Activated T-helper 2 cell treated with anti-CD3 and anti-CD28 coated beads, Interferon-gamma antibody, Interleukin-2, Interleukin-4, amounts not matched to agents 10 μg/mL and 5 μg/mL and 100 μg/mL, durations not matched to agents 14 hours and 24 hours and 36 hours (primary cell): ENCODE measurements at places on chromosomes 5 and 9.

DNA sequence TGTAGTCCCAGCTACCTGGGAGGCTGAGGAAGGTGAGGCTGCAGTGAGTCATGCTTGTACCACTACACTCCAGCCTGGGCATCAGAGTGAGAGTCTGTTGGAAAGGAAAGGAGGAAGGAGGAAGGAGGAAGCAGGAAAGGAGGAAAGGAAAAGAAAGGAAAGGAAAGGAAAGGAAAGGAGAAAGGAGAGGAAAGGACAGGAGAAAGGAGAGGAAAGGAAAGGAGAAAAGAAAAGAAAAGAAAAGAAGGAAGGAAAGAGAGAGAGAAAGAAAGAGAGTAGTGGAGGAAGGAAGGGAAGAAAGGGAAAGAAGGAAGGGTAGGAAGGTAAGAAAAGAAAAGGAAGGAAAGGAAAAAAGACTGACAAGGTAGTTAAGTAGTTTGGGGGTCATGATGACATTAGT, 162.6 kb upstream of the SLC12A2 start:
- no peak for DNase-seq

DNA sequence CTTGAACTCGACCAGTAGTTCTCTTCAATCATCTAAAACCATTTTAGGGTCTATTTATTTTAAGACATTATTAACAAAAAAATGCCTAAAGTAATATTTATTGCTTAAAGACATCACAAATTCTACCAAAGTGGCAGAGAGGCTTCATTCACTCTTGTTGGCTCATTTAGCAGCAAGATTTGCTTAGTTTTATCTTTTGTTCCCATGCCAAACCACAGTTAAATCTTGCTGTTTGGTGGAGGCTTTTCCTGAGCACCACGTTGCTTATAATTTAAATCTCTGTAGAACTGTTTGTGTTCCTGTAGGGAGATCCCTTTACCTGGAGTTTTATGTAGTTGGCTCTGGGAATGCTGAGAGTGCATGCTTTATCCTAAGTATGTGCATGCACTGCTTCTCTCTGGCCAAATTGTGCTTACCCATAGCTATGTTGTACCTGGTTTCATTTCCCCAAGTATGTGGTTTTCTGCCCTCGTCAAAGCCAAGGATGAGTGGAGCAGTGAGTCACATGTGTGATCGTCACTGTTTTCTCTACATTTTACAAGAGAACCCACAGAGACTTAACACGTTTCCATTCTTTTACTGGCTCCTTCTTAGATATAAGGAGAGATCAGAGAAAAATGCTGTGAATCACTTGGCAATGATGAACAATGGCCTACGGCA, 42.1 kb upstream of the MAST4 start:
- DNase-seq: peak; percentile 10

GRCh38 chr5:164345173-164345849, 839.9 kb downstream of the MAT2B start:
- no peak for DNase-seq

- DNase-seq: no peak
Measured at GRCh38 chr9:134765785-134766184, 114.8 kb upstream of the FCN2 start.

GRCh38 chr5:61931236-61931635, 374.8 kb upstream of the KIF2A start:
- no peak for DNase-seq

- no peak for DNase-seq
Measured at GRCh38 chr5:12183003-12183402, 278.8 kb upstream of the CTNND2 start.

DNA sequence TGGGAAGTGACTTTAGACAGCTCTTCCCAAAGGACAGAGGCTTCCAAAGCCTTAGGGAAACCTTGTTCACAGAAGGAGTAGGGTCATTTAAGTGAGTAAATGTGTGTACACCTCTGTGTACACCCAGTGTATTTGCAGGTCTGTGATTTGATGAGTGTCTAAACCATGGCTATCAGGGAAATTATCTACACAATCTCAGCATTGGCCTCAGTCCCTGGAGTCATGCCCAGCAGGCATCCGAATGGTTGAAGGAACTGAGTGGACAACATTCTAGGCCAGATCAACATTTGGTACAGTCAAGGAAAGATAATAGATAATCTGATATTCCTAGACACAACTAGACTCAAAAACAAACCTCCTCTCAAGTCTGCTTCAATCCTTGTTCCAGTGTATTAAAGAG, 258.4 kb upstream of the DAPK1 start:
- DNase-seq: no peak

GRCh38 chr5:10250806-10251276, 761 bp downstream of the CCT5 start:
- DNase-seq: peak; percentile 14

DNA sequence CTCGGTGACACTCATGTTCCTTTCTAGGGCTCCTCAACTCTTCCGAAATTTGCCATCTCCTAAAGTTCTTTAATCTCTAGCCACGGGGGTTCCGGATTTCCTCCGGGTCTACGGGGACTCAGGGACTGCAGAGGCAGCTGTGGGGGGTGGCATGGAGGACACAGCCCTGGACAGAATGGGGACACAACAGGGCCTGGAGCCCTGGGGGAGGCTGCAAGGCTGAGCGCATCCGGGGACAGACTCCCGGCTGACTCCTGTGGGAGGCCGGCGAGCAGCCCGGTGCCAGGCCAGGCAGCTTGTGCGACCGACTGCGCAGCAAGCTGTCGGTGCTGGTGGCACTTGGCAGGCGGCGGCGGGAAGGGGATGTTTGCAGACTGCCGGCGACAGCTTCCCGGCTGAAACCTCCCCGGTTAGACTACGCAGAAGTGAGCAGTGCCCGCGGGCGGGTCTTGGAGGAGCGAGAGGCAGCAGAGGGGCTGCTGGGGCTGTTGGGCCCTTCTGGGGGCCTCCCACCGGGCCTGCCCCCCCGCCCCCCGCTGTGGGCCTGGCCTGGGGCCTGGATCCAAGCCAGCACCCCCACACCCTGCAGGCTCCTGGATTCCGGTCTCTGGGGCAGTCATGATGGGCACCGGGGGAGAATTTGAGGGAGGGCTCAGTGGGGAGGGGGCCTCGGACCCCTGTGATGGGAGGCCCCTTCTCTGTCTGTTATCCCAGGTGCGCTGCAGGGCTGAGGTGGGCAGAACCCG, 28.7 kb upstream of the UBAC1 start:
- no peak for DNase-seq

DNA sequence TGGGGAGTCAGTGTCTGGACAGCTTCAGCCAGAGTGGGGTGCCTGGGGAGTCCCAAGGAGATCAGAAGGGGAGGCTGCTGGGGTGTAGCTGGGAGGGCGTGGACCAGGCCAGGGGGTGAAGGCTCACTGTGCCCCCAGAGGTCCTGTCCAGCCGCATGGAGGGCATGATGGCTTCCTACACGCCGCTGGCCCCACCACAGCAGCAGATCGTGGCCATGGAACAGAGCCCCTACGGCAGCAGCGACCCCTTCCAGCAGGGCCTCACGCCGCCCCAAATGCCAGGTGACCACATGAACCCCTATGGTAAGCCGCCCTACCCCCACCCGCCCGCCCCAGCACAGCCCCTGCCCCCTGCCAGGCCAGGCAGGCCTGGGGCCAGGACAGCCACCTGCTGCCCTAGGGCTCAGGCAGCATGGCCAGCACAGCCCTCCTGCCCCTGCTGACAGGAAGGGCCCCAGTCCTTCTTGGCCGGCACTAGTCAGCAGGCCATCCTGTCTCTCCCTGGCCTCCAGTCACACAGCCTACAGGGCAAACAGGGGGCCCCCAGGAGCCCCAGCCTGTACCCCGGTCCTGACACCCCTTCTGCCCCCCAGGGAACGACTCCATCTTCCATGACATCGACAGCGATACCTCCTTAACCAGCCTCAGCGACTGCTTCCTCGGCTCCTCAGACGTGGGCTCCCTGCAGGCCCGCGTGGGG, 82.1 kb downstream of the LMX1B start:
- no peak for DNase-seq

DNA sequence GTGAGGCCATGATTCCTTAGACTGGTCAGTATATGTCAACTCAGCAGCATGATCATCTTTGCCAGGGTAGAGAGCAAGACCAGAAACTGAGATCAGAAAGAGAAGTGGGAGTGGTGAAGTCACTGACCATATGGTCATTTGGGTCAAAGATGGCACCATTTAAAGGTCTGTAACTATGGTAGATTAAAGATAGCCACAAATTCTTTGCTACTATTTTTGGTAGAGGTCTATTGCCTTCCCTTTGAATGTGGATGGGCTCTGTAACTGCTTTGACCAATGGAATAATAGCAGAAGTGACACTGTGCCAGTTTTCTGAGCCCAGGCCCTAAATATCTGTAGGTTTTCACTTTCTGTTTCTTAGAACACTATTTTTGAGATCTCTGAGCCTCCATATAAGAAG, 117.6 kb downstream of the PCSK1 start:
- DNase-seq: no peak

DNA sequence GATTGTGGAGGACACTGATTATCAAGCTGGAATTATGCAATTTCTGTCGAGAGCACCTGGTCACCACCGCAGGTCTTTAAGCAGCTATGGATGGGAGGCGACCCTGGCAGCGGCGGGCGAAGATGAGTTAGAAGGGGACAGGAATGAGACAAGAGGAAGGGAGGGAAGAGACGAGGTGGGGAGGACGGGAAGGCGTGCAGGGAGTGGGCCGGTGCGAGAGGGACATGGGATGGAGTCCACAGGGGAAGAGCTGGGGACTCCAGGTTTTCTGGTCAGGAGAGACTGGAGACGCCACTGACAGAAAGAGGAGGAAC, 192.3 kb downstream of the MELK start:
- DNase-seq: no peak

DNA sequence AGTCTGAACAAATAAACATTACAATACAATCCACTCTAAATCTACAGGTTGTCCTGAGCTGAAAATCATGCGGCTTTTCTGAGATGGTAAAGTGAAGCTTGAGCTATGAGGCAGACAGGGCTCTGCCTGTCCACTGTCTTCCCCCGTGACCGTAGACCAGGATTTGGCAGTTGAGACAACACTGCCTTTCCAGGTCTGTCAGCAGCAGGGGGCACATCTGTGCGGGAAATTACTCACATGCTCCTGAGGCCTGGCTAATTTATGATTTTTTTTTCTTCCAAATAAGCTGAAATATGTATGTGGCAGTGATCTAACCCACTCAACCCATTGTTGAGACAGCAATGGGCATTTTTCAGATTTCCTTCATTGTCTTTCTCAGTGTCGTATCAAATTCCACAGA, 307.9 kb downstream of the FBXL7 start:
- DNase-seq: no peak

- no peak for DNase-seq
Measured at GRCh38 chr5:127089191-127089590, 15.9 kb upstream of the C5orf63 start.

- DNase-seq: no peak
Measured at GRCh38 chr9:71921190-71921814, 9.9 kb downstream of the C9orf85 start.

DNA sequence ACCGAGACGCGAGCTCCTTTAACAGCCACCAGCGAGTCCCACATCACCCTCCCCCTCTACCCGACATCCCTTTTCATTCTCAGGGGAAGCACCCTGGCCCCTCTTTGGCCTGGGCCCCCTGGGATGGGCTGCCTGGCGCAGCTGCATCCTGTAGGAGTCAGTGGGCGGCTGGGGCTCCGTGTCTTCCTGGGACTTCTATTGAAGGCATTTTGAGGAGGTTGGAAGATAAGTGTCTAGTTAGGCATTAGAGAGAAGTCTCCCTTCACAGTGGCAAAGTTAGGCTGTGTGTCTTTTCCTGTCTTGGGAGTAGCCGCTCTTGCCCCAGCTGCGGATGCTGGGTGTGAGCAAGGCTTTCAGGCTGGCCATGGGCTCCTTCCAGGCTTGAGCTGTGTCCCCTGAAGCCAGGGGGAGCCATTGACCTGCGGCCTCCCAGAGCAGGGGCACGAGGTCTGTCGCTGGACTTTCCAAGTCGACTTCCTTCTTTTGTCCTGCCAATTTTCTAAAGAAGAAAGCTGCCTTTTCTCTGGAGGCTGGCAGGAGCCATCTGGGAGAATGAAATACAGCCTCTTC, 18.6 kb upstream of the NKD2 start:
- no peak for DNase-seq

- no peak for DNase-seq
Measured at GRCh38 chr5:150774145-150774544, 4.4 kb upstream of the SMIM3 start.

DNA sequence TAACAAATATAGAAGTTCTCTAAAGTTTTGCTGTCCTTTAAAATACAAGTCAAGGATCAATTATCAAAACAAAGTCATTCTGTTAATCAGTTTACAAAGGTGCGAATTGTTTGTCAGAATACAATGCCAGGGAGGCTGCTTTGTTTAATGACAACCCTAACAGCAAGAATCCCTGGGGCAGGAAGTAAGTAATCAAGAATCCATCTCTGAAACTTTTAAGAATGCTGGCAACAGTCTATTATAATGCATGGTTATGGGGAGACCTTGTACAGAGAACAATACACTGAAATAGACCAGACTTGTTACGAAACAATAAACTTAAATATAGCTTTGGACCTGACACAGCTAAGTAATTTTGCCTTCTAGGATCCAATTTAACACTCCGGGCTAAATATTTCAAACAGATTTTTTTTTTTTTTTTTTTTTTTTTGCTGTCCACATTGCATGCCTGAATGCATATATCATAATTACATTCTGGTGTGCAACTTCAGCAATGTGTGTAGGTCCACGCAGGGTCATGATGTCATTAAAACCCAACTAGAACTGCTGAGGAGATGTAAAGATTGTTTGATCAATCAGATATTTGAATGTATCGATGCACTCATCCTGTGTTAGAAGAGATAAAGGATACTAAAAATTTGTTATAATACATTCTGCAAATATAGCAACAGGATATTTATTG, 421.3 kb downstream of the CETN3 start:
- no peak for DNase-seq

- peak; percentile 66 for DNase-seq
Measured at GRCh38 chr9:97803167-97804058, 49.6 kb upstream of the FOXE1 start.

DNA sequence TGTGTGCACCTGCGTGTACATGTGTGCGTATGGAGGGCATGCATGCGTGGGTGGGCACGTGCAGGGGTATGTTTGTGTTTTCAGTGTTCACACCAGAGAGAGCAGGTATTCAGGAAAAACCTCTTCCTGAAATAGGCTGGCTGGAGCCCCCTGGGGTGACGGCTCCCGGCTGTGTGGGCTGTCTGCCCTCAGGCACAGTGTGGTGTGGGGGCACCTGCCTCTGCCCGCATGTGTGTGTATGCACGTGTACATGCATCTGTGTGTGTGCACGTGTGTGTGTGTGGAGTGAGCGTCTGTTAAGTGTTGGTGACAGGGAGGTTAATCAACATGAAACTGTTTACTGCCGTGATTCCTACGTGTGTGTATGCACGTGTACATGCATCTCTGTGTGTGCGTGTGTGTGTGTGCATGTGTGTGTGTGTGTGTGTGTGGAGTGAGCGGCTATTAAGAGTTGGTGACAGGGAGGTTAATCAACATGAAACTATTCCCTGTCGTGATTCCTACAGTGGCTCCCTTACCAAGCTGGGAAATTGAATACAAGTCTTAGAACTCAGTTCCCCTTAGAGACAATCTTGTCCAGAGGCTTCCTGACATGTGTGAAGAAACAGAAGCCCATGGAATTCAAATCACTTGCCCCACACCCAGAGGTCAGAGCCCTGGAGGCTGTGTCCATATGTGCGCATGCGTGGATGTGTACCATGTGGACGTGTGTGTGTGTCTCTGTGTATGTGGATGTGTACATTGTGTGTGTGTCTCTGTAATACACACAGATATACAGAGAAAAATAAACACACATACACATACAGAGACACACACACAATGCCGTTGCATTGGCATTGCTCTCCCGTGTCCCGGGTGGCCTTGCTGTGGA, 372.4 kb upstream of the IRX4 start:
- DNase-seq: no peak
